ENCODE measurements at places on chromosomes 4 and X. TPM values are rescaled to one million over a fixed set of nuclear protein-coding genes. Genes with fewer than 3 reads are reported as not detected.

Gene QRFPR
- not detected for total RNA-seq

Gene UCP1
- not detected for total RNA-seq

Gene SLC7A11
- total RNA-seq = 6.1 TPM

Gene CCDC120
- total RNA-seq = not detected
